ENCODE measurements at places on chromosomes 7 and 10.

- DNase-seq: no peak
These were observed 119.5 kb downstream of the AOAH start for GRCh38 chr7:36604806-36605205.

GRCh38 chr7:120600607-120601006 is 257.3 kb downstream of the TSPAN12 start:
- DNase-seq: no peak

DNA sequence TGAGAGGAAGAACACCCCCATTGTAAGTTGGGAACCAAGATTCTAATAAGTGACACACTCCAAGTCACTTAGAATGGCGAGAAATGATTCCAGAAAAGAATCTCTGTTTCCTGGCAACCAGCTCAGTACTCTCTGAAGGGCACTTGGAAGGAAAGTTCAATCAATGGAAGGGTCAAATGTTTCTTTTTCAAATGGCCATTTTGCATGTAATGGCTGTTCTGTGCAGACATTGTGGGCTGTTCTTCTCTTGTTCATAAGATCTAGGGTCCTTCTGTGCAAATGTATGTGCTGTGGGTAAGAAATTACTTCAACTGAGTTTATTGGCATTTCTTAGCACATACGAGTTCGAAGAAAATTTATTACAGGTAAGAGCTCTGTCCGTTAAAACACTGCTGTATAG is 145.3 kb downstream of the EVX1 start:
- DNase-seq: no peak

DNA sequence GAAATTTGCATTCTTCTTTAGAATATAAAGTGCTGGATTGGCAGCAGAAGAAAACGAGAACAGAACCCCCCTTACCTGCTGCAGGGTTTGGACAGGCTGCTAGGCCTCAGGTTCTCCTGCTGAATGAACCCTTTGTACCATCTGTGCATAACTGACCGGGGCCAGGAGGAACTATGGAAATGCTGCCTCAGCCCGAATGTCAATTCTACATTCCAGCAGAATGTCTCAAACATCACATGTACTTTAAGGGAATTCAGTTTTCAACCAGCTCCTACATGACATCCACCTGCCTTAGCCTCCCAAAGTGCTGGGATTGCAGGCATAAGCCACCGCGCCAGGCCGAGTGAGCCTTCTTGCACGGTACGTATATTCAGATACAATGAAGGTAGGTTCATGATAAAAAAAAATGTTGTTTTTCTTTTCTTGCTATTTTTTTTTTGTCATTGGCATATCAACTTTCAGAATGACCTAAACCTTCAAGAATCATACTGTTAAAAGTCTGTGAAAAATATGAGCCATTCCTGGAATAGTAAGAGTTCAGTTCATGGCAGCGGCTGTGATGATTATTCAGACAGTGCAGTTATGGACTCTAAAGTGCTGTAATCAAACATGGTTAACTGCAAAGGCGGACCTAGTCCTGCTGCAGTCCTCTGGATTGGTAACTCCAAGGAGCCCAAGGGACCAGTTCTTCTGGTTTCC is 84.4 kb upstream of the TNS3 start:
- no peak for DNase-seq

DNA sequence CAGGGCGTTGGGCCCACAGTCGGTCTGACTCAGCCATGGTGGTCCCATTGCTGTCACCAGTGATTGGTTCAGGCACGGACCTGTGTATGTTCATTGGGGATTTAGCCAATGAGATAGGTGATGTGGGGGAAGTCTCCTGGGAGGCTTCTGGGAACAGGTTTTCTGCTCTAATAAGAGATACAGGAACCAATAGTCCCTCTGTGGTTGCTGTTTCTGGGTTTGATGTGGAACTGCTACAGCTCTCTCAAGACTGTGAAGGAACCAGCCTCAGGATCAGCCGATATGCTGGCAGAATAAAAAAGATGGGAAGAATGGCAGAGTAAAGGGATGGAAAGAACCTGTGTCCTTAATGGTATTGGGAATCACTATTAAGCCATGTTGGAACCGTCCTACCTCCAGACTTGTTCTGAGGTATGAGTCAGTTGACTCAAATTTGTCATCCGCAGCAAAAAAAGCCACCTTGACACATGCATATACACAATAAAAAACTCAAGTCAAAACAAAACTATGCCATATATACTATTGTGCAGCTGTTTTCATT is 70.6 kb downstream of the MCMBP start:
- DNase-seq: no peak

- no peak for DNase-seq
These were observed 4.4 kb upstream of the GALNTL5 start for GRCh38 chr7:151951672-151952338.

DNA sequence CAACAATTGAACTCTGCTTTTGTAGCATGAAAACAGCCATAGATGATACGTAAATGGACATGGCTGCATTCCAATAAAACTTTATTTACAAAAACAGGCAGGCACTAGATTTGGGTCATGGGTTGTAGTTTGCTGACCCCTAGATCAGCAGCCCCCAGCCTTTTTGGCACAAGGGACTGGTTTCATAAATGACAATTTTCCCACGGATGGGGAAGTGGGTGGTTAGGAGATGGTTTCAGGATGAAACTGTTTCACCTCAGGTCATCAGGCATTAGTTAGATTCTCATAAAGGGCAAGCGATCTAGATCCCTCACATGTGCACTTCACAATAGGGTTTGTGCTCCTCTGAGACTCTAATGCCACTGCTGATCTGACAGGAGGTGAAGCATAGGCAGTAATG is 16.5 kb upstream of the ANK3 start:
- DNase-seq: no peak

DNA sequence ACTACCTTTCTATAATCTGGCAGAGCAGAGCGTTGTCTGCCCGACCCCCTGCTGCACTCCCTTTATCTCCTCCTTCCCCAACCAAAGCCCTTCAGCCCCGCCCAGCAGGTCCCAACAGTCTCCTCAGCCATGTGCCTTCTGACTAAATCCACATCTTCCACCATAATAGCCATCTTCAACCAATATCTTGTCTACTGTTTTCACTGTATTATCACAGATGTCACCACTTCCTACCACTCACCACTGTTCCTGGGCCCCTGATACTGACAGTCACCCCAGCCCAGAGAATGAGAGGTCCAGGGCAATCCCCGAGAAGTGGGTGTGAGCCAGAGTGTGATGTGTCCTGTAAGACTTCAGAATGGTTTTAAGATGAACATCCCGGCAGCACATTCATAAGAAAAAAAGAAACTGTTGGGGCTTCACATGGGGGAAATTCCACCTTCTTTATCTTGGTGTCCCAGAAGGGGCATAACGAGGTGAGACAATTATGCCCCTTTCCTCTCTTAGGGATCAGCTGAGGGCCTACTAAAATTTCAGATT is 25.3 kb downstream of the CCDC6 start:
- DNase-seq: no peak

DNA sequence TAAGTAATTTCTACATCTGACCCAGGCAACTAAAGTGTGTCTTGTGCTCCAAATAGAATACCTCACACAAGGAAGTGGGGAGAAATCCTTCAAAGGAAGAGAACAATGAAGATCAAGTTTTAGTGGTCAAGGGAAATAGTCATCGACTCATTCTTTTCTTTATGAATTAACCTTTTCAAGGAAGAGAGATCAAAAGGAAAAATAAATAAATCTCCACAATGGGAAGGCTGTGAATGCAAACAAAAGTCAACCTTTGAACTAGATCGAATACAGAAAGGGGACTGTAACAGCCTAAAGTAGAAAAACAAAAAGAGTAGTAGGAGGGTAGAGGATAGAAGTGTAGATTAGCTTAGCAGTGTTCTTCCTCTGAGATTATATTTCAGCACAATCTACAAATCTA is 274.6 kb upstream of the COBL start:
- no peak for DNase-seq

DNA sequence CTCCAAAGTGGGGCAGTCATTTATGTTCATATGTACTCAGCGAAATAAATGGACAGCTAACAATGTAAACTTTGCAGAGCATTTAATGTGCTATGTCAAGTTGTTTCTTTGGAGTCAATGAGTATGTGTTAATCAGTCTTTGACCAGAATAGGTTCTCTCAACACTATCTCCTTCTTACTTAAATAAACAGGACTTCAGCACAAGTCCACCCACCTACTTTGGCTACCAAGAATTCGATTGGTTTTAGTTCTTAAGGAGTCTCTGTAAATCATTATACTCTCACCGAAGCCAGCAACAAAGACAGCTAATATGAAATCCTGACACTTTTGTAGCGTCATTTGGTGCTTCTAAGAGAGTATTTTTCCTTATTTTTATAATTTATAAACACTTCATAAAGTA is 6.9 kb downstream of the WEE2 start:
- DNase-seq: no peak

- no peak for DNase-seq
These were observed 179.1 kb downstream of the KLF6 start for GRCh38 chr10:3605882-3606281.

DNA sequence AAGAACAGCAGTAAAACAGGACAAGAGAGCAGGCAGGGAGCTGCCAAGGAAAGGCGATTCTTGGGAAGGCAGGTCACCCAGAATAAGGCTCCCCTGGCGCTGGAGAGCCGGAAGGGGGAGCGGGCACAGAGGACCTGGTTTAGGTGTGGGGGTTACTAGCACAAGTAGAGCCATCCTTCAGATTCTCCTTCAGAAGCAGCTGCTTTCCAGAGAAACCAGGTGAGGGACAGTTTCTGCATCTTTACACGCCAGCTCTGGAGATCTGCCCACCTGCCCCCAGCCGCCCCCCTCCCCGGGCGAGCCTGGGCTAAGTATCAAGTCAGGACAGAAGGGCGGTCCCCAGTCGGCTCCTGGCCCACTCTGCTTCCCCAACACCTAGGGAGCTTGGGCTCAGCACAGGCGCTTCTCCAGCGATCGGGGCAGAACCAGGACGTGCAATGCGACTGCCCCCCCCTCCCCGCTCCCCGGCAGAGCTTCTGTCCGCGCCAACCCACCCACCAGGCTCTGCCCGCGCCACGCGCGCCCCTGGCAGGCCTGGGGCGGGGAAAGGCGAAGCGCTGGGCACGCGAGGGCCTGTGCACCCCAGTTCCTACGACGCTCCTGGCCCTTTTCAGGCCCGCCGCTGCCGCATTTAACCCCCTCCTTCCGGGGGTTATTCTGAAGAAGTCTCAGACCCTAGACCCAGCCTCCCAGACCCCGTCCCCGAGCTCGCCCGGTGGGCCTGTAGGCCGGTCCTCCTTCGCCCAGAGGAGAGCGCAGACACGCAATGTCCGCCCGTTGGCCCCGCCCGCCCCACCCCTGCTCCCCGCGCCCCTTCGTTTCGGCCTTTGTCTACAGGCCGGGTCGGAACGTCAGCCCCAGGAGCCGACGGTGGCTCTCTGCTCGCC is 4.4 kb upstream of the EN2 start:
- DNase-seq: no peak

- DNase-seq: no peak
These were observed 83.3 kb downstream of the DLG5 start for GRCh38 chr10:77843264-77843663.

DNA sequence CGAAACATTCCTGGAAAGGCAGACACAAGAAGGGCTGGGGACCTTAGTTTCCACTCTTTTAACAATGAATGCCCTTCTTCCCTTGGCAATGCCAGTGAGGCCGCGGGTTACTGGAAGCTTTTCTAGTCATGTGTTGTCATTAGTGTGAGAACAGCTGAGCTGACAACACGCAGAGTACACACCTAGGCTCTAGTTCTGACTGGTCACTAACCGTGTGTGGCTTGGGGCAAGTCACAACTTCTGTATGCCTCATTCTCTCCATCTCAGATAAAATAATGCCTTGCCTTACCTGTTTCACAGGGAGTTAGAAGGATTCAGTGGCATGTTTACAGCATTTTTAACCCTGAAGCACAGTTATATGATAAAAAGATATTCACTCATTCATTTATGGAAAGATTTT is 31.7 kb downstream of the FBH1 start:
- DNase-seq: no peak

Data from CD4-positive, alpha-beta T cell (primary cell).